ENCODE measurements at places on chromosomes 6 and 20.

- no peak for DNase-seq
These were observed 84.5 kb downstream of the JARID2 start for GRCh38 chr6:15330174-15330944.

DNA sequence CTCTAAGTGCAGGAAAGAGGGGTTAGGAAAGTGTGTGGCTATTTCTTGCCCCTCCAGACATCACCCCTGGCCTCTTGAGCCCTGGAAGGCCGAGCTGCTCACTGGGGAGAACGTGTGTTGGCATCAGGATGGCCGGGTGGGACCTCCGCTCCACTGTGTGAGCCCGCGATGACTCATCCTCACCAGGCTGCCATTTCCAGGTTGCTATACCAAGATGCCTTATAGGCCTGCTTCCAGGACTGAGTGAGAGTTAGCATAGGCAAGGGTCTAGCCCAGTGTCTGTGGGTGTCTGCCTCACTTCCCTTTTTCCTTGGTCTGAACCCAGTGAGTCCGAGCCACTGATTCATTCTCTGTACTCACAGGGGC lies 105.0 kb downstream of the MRPL14 start:
- DNase-seq = peak; percentile 15

DNA sequence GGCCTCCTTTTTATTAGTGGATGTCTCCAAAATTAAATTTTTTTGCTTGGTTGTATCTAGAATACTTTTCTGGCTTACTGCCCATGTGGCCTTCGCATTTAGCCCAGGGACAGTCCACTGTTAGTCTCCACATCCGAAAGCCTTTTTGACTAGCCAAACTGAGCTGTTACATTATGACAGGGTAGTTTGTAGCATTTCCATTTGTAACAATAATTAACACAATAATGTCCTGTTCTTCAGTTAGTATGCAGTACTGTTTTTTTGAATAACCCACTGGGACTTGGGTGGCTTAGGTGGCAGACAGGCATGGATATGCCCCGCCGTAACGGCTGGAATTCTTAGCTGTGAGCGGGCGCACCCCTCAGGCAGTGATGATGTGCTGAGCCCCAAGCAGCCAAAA lies 12.7 kb upstream of the BTN3A2 start:
- DNase-seq = no peak

DNA sequence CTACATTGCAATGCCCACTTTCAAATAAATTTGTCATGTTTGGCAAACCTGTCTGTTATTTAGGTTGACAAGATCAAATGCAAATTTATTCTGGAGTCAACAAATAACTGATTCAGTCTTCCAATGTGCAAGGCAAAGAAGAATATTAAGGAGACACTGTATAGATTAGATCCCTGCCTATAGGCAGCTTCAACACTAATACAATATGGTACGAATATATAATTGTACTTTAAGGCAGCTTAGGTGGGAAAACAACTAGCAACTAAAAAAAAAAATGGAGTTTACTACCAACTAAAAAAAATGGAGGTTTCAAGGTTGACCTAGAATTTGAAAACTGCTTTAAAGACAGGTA lies 1.7 kb upstream of the PHF10 start:
- DNase-seq = no peak

- DNase-seq = no peak
These were observed 77.1 kb upstream of the MRPS10 start for GRCh38 chr6:42294759-42295158.

Data from WERI-Rb-1 (cell line).